ENCODE measurements at places on chromosomes 1 and 21.

GRCh38 chr21:45886610-45887026 is 95.0 kb upstream of the COL6A1 start:
- no peak for DNase-seq

DNA sequence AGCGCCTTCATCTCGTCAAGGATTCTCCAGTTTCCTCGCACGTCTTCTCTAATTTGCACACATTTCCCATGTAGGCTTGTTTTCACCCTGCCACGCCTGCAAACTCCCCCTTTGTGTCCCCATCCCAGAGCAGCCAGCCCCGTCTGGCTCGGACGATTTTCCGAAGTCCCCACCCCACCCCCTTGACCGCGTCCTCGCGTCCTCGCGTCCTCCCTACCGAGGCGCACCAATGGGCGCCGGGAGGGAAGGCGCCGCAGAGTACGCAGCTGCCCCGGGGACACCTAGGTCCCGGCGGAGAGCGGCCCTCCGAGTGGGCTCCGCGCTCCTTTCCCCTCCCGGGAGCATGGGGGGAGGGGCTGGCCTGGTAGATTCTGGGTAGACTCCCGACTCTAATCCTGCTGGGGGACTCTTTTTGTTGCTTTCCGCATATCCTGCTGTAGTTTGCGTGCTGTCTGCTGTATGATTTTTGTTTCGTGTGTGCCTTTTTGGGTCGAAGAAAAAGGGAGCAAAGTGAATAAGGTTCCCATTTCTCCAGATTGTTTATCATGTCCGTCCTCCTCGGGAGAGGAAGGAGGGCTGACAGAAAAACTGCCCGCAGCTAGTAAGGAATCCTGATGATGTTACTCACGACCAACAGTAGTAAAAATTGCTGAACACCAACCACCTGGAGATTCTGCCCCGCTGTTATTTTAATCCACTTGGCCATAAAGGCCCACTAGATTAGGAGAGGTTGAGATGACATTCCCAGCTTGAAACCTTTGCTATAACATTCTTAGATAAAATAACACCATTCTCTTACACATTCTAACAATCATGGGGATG is 1.5 kb downstream of the CACHD1 start:
- DNase-seq, result no peak

DNA sequence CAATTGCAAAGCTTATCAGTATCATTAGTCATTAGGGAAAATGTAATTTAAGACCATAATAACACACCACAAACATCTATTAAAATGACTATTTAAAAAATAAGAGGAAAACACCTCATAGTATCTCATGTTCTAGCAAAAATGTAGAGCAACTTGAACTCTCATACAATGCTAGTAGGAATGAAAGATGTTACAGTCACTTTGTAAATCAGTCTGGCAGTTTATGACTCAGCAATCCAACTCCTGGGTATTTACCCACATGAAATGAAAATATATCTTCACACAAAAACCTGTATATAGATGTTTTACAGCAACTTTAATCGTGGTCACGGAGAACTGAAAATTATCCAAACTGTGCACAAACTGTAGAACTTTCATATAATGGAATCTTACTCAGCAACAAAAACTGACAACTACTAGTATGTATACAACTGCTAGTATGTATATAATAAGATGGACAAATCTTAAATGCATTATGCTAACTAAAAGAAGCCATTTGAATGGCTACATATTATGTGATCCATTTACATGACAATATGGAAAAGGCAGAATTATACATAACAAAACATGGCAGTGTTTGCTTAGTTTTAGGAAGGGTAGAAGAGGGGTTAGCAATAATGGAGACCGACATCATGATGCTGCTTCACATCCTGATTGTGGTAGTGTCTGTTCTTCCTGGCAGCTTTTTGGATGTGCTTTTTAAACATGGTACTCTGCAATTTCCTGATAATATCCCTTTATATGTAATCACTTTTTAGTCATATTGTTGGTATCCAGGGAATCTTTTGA is 267.0 kb downstream of the KCTD3 start:
- DNase-seq, result no peak

DNA sequence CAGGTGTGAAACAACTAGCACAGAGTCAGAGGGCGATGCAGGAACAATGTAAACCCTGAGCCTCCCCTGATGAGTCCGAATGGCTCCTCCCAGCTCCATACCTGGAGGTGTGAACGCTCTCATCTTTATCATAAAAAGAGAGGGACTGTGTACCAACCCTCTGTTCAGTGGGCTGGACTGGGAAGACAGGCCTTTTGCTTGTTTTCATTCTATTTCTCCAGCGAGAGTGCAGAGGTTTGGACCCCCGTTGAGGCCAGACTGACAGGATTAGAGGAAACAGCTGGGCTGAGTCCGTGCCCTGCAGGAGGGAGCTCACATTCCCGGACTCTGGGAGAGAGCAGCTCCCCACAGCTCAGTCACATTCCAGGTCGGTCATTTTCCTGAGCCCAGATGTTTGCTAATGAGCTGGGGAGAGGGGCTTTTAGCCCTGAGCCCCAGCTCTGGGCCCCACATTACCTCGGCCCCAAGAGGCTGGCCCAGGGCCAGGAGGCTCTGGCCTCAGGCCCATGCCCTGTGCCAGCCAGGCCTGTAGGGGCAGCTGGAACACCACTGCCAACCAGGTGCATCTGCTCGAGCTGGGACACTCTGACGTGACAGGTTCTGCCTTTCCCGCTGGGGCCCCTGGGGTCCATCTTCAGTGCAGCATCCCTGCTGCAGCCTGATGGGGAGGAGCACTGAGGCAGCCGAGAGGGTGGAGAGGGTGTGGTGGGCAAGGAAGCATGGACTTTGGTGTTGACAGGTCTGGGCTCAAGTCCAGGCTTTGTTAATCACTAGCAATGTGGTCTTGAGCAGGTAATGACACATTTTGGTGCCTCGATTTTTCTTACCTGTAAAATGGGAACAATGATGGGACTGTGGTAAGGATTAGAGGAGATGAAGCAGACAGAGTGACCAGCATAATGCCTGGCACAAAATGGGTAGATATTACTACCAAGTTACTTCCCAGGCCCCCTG is 3.5 kb upstream of the NBL1 start:
- no peak for DNase-seq

- no peak for DNase-seq
Measured at GRCh38 chr1:183139281-183139942, 46.7 kb upstream of the LAMC2 start.

DNA sequence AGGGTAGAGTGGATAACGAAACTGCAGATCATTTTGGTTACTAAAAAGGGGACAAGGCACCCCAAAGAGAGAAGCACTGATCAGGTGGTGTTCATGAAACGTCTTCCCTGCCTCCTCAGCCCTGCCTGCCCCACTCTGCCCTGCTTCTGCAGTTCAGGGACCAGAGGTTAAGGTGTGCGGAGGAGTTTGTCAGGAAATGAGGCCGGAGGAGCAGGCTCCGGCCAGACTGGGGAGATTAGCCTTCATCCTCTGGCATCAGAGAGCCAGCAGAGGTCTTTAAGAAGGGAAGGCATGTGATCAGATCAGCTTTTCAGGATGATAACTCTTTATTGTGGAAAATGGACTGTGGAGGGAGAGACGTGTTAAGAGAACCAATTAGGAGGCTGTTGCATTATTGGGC is 291.9 kb upstream of the NR5A2 start:
- no peak for DNase-seq

GRCh38 chr21:21109736-21110135 is 111.5 kb downstream of the NCAM2 start:
- DNase-seq, result no peak

DNA sequence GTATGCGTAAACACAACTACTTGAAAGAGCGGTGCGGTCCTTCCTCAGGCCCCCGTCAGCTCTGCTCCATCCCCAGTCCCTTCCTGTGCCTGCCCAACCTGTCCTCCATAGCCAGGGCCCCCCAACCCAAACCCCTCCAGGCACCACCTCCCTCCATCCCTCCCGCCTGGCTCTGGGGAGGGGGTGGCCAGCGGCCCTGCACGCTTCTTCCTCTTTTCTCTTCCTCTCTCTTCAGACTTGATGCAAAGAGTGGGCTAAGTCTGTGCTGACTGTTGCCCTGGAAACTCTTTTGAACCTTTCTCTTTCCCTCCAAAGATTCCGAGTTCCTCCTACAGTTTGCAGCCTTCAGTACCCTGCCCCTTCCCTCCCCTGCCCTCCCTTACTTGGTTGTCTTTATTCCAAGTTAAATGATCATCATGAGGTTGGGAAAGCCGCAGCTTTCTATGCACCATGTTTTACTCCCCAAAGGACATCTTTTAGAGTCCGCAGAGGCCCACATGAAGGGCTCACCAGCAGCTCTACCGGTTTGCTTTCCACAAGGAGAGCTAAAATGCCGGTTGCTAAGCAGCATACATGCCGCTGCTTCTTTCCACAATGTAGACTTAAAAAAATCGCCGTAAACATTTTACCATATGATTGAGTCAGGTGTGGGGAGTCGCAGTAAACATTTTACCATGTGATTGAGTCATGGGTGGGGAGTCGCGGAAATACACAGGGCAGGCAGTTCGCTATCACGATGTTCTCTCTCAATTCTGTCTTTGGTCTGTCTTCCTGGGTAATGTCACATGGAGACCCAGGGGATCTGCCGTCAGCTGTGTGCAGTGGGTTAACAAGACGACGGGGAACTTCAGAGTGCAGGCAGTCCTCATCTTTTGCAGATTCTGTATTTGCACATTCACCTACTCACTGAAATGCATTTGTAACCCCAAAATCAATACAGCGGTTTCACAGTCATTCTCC is 525.3 kb downstream of the KIF26B start:
- DNase-seq, result no peak

DNA sequence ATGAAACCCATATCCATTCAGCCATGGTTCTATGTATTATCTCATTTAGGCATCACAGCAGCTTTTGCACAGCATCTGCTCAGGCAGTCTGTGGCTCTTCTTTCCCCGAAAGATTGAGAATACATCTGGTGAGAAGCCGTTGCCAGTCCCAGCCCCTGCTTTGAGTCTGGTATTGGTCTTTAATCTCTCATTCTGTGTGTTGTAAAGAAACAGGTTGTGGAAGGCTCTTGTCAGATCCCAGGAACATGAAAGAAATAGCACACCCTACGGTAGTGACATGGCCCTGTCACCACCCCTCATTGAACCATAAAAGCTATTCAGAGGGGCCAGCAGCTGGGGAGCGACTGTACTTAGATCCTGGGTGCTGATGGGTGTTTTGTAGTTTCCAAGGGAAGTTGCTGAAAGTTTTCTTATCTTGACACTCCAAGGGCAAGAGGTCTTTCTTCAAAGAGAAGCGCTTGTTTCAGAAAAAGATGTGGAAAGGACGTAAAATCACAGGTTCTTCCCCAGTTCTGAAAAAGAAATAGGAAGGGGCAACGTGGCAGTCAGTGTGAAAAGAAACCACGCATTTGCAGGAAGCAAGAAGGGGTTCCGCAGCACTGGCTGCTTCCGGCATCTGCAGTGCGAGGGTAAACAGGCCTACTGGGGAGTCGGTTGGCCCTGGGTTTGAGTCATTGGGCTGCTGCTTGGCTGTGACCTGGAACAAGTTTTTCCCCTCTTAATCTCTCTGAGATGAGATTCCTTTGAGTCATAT is 145.0 kb downstream of the DHRS3 start:
- DNase-seq, result no peak

DNA sequence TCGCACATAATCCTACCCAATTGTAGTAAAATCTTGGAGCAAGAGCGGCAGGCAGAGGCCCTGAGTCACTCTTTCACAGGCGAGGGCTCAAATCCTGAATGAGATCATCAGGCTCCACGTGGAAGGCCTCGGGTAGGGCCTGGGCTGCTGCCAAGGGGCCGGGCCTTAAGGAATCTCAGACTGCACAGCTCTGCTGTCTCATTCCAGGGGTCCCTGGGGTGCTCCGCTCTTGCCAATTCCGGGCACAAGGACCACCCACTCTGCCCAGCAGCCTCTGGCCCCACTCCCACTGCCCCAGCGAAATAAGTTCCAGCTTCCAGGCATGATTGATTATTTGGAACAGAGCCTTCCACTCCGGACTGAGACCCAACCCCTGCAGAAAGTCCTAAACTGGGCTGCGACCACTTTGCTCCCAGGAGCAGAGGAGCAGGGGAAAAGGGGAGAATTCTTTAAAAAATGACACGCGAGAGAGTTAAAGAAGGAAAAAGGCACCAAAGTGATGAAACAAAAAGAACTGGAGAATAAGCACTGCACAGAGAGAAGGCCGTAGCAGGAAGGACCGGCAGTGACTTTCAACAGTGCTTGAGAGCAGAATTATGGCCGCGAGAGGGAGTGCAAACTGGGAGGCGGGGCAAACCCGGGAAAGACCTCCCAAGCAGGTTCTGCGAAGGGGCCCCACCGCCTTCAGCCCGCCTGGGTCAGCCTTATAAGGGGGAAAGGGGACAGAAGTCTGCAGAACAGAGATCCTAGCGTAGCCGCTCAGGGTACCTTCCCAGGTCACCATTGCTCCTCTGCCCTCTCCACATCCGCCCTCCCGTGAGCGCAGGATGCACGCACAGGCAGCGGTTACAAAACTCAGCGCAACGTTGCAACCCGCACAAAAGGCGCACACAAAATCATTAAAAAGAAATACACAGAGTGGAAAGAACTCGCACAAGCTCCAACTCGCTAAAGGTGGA is 2.0 kb downstream of the ADAMTS1 start:
- DNase-seq, result peak; percentile 95

- DNase-seq, result no peak
Measured at GRCh38 chr1:7235871-7236517, 450.7 kb downstream of the CAMTA1 start.

- no peak for DNase-seq
Measured at GRCh38 chr1:180918519-180918918, 5.8 kb downstream of the KIAA1614 start.

DNA sequence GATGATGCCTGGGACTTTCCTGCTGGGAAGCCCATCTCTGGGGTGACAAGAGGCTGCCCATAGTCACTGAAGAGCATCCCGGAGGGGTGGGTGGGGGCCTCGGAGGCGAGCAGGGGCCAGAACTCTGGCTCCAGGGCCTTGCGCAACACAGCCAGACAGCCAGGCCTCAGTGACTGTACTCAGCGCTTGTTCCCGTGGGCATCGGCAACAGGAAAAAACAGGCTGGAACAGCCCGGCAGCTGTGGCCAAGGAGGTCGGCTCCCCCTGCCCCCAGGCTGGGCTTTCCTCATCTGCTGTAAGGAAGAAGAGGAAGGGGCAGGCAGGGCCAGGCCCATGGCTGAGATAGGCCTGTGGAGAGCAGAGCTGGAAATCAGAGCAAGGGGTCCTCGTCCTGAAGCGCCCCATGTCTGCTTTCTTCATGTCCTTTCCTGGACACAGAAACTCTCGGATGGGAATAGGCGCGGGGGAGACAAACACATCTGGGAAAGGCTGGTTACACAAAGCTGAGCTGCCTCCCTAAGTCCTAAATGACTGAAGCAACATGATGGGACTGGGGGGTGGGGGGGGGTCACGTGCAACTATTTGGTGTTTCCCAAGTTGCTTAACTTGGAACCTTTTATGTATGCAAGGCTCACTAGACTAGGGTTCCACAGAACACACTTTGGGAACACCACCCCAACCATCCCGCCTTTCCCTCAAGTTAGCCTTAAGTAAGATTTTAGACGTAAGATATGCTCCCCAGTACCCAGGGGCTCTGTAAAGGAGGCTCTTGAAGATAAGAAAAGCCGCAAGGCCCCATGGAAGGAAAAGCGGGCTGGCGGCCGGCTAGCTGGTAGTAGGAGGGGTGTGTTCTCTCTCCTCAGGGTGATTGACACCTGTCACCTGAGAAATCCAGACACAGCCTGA is 30.7 kb downstream of the HSPG2 start:
- no peak for DNase-seq

- DNase-seq, result peak; percentile 77
Measured at GRCh38 chr1:23100074-23100748, 68.4 kb downstream of the LUZP1 start.

GRCh38 chr1:214377886-214378285 is 96.9 kb downstream of the SMYD2 start:
- DNase-seq, result no peak
